Epithelial cell of prostate (primary cell): ENCODE measurements at places on chromosomes 11 and 22.

DNA sequence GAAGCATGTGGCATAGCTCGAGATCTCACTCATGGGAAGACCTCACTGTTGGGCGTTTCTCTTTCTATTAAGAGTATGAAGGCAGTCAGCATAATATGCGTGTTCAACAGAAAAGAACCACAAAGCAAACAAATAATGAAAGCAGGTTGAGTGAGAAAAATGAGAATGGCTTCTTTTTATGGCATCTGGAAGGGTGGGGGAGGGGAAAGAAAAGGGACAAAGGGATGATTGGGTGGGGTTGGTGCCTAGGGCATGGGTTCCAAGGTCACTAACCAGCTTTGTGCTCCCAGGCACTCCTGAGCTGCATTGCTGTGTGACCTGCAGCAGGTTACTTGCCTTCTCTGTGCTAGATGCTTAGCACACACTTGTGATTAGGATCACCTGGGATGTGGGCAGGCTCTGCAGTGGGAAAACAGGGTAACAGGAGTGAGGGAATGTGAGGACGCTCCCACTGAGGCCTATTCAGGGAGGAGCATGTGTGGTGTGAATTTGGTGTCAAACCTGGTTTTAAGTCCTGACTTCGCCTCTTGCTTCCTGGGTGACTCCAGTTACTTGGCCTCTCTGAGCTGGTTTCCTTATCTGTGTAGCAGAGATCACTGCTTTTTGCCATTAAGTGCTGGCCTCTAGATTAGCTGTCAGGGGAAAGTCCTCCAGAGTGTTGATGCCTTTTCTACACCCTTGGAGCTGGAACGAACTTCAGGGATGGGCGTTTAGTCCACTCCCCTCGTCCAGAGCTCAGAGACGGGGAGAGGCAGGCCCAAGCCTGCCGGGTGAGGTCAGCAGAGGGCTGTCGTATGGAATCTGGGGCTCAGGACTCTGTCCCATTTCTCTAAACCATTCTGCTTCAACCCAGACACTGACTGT, 74.8 kb downstream of the KIAA1671 start:
- DNase-seq = no peak

GRCh38 chr11:106208760-106209159, 131.3 kb downstream of the AASDHPPT start:
- no peak for DNase-seq

GRCh38 chr11:123800036-123800435, 6.1 kb downstream of the OR6M1 start:
- no peak for DNase-seq

DNA sequence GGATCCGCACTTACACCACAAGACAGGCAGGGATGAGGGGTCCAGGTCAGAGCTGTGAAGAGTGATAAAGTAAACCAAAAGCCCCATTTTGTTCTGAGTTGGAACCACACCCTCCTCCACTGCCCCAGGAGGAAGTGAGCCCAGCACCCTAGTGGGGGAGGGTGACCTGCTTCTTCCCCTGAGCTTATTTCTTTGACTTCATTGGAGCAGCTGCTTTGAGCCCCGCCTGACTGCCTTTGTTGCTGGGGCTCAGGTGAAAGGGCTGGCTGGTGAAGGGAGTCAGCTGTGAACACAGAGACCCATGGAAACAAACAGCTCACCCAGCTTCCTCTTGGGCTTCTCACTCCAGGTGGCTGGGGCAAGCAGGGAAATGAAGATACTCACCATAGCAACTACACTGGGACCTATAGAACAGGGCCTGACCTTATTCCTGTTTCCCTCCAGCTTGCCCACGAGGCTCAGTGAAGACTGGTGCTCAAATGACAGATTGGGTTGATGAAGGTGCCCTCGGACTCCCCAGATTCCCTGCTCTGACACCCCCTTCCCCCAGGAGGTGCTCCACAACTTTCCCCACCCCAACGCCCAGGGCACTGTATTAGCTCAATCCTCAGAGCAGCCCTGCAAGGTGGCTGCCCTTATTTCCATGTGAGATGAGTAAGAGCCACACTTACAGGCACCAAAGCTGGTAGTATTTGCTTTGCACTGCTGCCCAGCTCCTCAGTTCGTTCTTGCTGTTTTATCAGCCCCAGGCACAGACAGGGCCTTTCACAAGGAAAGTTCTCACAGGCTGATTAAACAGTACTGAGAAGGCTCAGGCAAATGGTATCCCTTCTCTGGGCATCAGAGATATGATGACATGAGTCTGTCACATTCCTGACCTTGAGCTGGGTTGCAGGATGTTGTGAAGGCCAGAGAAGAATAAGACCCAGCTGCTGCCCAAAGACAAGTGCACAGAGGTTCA, 2.4 kb downstream of the UCP2 start:
- no peak for DNase-seq

DNA sequence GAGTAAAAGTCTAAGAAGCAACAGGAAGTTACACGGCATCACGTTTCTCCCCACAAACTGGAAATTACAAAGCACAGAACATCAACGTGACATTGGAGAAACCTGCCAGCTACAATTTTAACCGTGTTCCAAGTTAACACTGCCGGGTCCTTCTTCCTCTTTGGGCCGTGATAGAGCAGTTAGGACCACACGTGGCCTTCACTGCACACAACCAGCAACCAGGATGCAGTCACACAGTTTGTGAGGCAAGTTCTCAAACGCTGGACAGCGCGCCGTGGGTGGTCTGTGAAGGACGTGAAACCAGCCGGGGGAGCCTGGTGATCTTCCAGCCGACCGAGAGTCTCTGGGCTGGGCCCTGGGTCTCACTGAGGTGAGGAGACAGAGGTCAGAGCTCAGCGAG, 14.6 kb downstream of the C11orf21 start:
- DNase-seq = no peak

GRCh38 chr11:16186680-16187079, 169.7 kb downstream of the SOX6 start:
- DNase-seq = no peak

GRCh38 chr11:3087373-3087772, 30.1 kb upstream of the CARS1 start:
- no peak for DNase-seq

DNA sequence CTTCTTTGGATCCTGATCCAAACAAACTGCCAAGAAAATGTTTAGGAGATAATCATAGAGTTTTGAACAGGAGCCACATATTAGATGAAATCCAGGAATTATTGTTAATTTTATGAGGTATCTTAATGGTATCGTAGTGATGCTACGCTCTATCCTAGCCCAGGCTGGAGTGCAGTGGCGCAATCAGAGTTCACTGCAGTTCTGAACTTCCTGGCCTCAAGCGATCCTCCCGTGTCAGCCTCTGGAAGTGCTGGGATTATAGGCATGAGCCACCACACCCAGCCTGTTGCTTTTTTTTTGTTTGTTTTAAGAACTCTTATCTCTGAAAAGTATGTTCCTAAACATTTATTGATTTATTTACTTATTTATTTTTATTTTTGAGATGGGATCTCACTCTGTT, 2.4 kb downstream of the GSTT4 start:
- DNase-seq = no peak

- DNase-seq = no peak
Observed at GRCh38 chr11:63937713-63938478, 906 bp upstream of the NAA40 start.

- DNase-seq = no peak
Observed at GRCh38 chr11:1827095-1827813, 7.5 kb upstream of the SYT8 start.

DNA sequence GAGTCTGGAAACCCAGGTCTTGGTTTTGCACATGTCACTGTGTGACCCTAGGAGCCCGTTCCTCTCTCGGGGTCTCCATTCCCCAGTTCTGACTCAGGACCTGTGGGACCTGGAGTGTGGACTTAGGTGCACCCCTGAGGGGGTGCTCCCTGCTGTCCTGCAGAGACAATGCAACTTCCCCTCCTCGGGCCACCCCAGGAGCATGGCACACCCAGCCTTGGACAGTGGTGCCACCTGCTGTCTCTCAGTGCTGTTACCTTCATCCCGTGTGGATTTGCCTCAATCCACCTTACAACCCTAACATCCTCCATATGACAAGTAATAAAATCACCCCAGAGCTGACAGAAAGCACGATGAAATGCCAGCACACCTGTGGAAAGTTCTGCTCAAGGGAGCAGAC, 27.5 kb upstream of the CRYBB3 start:
- no peak for DNase-seq

GRCh38 chr11:87036756-87037449, 831 bp upstream of the TMEM135 start:
- no peak for DNase-seq

DNA sequence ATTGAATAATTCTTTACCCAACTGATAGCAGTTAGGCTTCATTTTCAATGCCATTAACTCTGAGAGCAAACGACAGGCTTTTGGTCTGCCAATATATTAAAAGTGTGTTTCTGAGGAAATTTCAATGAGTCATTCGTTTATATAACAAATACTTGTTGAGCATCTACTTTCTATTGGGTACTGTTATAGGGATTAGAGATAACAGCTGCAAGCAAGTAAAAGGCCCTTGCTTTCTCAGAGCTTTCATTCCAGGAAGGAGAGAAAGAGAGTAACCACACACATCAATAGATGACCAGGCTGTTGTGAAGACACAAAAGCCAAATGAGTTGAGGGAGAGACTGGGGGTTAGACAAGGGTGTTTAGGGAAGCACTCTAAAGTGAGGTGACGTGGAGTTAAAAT, 35.7 kb downstream of the CD44 start:
- DNase-seq = no peak

GRCh38 chr11:64395545-64396078, 36.6 kb downstream of the RPS6KA4 start:
- DNase-seq = no peak

- DNase-seq = peak; percentile 16
Observed at GRCh38 chr11:83241291-83241946, 44.7 kb downstream of the CCDC90B start.

DNA sequence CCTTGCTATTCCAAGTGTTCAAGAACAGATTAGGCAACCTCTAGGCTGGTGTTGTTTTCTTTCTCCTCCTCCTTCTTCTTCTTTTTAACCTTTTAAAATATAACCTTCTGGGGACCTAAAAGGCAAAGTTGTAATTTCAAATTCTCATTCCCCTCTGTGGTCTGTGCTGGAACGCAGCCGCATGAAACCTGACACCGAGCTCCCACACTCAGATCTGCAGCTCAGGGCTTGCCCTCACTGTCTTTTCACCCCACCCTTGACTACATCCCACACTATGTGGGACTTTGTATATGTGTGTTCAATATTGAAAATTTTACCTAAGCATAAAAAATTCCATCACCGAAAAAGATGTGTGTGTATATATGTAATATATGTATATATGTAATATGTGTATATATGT, 62.0 kb upstream of the ARHGAP42 start:
- DNase-seq = peak; percentile 12

GRCh38 chr11:108278546-108278945, 55.7 kb downstream of the ATM start:
- no peak for DNase-seq

- no peak for DNase-seq
Observed at GRCh38 chr11:6228520-6228919, 5.9 kb downstream of the FHIP1B start.

- DNase-seq = no peak
Observed at GRCh38 chr11:36330411-36330810, 34.3 kb downstream of the PRR5L start.

DNA sequence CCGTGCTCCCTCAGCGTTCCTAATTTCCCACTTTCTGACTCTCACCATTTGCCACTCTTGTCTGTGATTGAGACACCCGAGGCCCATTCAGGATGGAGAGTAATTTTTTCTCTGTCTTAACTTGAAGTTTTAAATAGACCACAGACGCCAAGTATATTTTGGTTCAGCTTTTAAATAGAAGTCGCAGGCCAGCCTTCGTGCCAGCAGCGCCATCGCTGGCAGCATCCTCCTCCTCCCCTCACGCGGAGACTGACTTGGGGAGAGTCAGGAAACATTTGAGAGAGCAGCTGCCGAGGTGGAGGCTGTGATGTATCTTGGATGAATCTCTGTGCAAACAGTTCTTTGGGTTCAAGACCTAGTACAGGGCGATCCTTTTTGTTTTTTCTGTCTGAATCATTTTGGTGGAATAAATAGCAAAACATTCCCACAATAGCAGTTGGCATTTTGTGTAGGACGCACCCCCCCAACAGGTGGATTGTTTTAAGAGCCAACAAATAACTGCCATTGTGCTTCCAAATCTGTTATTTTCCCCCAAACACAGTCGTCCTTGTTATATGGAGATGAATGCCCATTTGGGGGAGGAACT, 889 bp upstream of the DMC1 start:
- DNase-seq = no peak

GRCh38 chr11:45321669-45322068, 35.5 kb upstream of the SYT13 start:
- no peak for DNase-seq

DNA sequence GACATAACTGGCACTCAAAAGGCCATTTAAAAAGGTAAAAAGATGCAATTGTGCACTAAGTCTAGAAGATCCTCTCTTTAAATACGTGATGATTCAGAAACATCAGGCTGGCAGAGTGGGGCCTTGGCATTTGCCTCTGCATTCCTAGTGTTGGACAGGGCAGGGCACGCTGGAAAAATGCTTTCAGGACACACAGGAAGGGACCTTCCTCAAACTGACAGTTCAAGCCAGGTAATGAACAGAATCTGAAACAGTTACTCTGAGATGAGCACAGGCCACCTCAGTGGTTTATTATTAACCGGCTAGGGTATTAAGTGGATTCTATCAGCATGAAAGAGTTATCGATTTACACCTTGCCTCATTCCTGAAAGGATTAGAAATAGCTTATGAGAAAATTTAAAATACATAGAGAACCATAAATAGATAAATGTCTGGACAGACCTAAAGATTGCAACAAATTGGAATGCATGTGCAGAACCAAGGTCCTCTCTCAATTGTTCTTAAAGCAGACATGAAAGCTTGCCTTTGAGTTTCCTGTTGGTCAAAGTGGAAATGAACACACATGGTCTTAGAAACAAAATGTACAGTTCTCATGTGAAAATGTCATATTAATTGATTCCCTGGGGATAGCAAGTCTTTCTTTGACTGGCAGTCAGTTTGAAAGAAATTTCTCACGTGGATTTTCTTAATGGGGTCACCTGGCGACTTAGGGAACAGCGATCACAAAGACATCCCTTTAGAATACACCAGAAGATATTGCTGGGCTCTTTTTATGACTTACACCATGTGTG, 21.5 kb upstream of the CSNK2A3 start:
- no peak for DNase-seq

GRCh38 chr22:40679964-40680818, 907 bp downstream of the MCHR1 start:
- DNase-seq = no peak

DNA sequence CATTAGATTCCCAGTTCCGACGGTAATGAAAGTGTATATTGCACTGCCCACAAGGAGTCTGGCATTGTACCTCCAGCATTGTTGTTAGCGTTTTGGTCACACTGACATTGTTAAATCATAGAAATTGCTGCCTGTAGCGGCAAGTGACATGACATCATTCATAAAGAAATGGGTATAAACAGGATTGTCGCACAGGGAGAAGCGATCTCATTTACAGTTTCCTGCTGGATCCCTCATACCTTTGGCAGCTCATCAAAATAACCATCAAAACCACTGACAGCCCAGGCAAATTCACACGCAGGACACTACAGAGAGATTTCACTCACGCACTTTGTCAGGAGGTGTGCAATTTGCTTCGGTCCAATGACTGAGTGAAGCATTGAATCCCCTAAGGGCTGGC, 3.5 kb downstream of the HTR3B start:
- no peak for DNase-seq

- no peak for DNase-seq
Observed at GRCh38 chr11:110160016-110160415, 66.8 kb downstream of the ZC3H12C start.

- DNase-seq = no peak
Observed at GRCh38 chr11:132886335-132886734, 646.0 kb downstream of the OPCML start.

GRCh38 chr11:131662317-131662972, 292.0 kb downstream of the NTM start:
- no peak for DNase-seq

- DNase-seq = no peak
Observed at GRCh38 chr11:117100556-117100955, 2.3 kb upstream of the SIK3 start.
